Erythroblast (primary cell): ENCODE measurements at places on chromosomes 1 and 21.

GRCh38 chr1:208939537-208940085 lies 643.9 kb upstream of the CAMK1G start:
- DNase-seq, result no peak

DNA sequence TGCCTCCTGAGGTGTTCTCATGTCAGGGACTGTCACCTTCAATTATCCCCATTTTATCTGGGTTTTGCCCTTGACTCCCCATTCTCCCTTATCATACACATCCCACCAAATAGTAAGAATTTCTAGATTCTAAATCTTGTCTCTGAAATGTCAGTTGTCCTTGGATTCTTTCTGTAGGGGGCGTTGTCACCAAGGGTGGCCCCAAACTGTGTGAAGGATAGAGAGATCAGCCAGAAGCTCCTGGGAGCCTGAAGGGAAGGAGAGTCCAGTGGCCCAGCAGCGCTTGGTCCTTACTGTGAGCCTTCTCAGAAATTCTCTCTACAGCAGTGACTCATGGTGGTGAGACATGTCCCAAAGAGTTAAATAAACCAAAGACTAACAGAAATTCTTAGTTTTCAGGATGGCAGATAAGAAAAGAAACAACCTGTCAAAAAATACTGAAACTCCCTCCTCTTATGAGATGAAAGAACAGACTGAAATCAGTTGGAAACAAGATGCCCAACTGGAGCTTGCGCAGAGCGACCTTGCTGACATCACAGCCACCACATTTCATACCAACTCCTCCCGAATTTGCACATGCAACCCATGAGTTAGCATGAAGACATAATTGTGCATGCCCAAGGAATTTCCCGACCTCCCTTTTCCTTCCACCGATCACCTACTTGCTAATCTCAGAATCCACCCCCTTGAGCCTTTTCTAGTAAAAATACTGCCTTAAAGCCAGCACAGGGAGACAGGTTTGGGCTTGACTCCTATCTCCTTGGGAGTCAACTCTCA lies 109.8 kb downstream of the ELAVL4 start:
- no peak for DNase-seq

DNA sequence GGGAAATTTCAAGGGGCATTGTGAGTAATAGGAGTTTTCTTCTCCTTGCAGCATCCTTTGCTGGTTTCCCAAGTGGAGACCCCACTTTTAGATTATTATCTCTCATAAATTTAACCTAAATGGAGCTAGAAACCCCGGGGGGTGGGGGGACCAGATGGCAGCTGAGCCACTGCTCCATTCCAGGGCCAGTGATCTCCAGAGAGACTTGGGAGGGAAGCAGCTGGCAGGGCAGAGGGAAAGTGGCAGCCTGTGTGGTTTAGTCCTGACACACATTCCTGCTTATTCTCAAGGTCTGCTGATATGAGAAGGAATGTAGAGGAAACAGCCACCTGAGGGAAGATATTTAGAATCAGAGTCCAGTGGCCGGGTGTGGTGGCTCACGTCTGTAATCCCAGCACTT lies 16.3 kb downstream of the PCP4L1 start:
- DNase-seq, result no peak

DNA sequence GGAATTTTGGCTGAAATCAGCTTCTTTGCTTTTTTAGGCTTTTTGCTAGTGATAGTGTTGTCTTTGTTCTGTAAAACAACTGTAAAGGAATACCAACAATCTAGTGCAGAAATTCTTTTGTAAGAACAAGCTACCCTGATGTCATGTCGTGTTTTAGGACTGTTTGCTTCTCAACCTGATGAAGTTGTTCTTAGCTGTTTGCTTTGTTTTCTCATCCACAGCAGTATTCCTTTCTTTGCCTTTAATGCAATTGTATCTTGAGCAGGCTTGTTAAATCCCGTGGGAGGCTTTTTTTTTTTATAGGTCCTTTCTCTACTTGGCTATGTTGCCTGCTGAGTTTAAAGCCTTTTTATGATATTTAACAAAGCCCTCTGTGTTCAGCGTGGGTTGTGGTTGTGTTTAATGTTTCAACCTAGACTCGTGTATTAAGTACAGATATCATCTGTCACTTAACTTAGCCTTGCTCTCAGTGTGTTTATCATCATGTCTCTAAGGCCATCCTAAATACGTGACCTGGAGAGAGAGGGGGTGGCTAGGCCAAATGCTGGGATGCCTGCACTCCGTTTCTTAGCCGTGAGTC lies 31.6 kb downstream of the ADARB1 start:
- no peak for DNase-seq

GRCh38 chr1:7313826-7314225 lies 457.3 kb upstream of the VAMP3 start:
- DNase-seq, result no peak

- no peak for DNase-seq
Observed at GRCh38 chr1:167141963-167142362, 48.1 kb downstream of the STYXL2 start.

- no peak for DNase-seq
Observed at GRCh38 chr1:78722521-78722920, 72.9 kb downstream of the IFI44 start.

DNA sequence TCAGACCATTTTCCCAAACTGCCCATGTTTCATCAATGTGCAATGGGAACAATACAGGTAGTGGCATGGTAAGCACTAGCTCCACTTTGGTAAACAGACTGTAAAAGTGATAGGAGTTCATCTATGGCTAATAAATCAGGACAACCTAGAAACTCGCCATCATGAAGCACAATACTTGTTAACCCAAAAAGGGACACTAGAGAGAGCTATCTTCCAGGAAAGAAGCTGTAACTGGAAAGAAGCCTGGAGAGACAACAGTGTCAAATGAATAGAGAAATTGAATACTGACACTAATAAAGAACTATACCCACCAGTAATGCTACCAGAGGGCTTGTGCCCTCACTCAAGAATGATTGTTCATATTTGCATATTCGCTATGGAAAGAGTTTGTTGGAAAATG lies 164.7 kb upstream of the RGS18 start:
- peak; percentile 10 for DNase-seq

DNA sequence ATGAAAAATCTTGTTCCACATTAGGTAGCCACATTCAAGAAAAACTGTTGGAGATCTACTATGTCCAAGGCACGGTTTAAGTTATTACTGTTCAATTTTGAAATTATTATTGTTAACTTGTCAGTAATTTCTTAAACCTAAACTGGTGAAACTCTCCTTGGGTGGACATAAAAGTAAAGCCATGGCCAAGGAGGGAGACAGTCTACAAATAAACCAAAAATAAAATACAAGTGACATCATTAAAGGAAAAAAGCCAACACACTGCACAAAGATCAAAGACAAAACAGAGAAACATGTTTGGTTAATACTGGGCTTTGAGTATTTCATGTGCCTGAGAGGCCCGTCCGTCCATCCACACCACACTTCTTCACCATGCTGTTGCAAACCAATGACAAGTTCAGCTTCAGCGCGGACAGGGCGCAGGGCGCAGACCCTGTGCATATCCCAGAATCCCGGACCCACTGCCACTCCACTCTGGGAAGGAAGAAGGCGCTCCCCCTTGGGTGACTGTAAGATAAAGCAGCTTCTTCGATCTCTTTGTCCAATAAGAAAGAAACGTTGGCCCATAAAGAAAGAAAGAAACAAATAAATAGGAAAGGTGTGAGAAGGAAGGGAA lies 918 bp upstream of the RASAL2 start:
- DNase-seq, result peak; percentile 63

DNA sequence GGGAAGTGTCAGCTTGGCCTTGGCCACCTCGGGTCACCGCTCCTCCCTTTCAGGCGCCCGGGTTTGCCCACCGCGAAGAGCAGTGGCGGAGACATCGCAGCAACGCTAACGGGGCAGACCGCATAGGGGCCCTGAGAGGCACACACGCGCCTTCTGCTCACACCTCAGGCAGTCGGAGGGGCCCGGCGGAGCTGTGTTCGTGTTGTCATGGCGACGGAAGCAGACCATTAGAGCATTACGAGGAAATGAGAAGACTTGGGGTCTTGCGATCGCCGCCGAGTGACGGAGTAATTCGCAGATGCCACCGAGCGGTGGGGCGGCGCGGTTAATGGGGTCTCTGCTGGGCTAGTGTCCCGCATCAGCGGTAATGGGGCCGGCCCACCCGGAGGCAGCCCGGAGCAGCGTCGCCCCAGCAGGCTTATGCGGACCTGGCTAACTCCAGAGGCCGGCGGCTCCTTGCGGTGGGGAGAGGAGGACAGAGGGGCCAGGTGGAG lies 144.1 kb downstream of the TNR start:
- DNase-seq, result no peak

GRCh38 chr21:33022489-33022827 lies 3.3 kb upstream of the OLIG2 start:
- DNase-seq, result no peak

- no peak for DNase-seq
Observed at GRCh38 chr1:81712425-81712824, 88.3 kb upstream of the ADGRL2 start.

- no peak for DNase-seq
Observed at GRCh38 chr1:14254251-14254650, 344.2 kb upstream of the KAZN start.

- DNase-seq, result peak; percentile 82
Observed at GRCh38 chr1:100265562-100265930, 470 bp upstream of the RTCA start.

GRCh38 chr1:192575499-192576189 lies at the start of gene RGS1:
TSS of gene RGS1 (plus strand) at chr1:192575773. CDS start at chr1:192575793, 20 bp downstream.
- no peak for DNase-seq

GRCh38 chr1:193799948-193800690 lies 613.7 kb upstream of the B3GALT2 start:
- DNase-seq, result no peak

DNA sequence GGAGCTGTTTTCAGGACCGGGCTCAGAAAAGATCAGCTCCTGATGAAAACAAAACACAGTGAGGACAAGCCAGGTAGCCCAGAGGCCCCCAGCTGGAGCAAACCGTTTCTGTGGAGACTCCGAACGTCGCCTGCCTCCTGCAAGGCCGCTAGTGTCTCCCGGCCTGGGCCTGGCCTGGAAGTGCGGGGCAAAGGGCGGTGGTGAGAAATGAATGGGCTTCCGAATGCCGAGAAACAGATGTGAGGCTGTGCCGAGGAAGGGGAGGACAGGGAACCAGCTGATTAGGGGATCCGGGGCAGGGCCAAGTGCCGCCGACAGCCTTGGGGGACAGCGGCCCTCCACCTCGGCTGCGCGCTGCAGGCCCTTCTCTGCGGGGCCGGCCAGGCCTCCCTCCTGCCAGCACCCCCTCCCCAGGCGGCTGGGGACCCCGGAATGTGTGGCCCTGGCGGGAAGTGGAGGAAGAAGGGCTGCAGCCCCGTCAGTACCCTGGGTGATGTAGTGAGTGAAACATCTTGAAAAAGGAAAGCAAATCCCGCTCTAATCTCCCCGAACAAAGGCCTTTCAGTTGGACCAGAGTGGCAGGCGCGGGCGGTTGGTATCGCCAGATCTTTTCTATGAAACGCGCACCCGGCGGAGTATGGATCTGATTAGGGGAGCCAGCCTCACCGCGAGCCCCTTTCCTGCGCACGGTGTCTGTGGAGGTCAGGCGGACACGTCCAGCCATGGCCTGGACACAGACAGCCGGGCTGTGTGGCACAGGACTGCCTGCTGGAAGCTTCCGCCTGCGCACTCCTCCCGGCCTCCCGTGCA lies 52.6 kb downstream of the PRDM16 start:
- no peak for DNase-seq

- DNase-seq, result no peak
Observed at GRCh38 chr1:88472714-88473113, 211.4 kb upstream of the PKN2 start.

DNA sequence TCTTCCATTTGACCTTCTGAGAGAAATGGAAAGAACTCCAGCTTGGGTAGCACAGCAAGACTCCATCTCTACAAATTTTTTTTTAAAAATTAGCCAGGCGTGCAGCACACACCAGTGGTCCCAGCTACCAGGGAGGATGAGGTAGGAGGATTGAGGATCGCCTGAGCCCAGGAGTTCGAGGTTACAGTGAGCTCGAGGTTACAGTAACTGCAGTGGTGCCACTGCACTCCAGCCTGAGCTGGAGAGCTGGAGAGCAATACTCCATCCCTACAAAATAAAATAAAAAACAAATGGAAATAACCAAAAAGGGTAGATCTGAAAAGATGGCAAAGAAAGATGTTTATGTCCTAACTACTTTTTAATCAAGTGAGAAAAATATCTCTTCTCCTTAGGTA lies 14.5 kb downstream of the POGZ start:
- DNase-seq, result no peak

DNA sequence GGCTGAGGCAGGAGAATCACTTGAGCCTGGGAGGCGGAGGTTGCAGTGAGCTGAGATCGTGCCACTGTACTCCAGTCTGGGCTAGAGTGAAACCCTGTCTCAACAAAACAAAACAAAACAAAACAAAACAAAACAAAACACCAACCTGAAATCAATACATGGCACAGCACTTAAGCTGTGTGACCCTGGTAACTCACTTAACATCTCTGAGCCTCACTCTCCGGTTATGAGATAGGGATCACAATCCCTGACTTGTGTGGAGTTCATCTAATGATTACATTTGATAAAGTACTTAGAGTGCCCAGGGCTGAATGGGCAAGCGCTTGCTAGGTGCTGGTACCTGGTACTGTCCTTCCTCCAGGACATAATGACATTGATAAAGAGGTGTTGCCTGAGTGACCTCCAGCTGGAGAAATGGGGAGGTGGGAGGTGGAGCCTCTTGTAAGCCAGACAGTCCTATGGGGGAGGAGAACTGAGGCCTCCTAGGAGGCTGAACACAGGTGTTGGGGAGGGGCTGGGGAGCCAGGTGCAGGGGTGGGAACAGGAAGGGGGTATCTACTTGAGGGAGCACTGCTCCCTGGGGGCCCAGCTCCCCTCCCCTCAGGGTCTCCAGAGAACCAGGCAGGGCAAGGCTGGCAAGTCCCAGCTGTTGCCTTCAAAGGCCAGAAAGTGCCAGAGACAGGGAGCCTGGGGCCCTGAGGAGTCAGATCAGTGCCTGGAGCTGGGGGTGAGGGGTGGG lies 17.9 kb downstream of the FOXO6 start:
- no peak for DNase-seq

DNA sequence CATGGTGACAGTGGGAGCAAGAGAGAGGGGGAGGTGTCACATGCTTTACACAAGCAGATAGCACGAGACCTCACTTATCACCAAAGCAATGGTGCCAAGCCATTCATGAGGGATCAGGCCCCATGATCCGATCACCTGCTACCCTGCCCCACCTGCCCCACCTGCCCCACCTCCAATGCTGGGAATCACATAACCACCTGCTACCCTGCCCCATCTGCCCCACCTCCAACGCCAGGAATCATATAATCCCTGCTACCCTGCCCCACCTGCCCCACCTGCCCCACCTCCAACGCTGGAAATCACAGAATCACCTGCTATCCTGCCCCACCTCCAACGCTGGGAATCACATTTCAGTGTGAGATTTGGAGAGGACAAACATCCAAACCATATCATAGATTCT lies 10.6 kb upstream of the AIRE start:
- no peak for DNase-seq

DNA sequence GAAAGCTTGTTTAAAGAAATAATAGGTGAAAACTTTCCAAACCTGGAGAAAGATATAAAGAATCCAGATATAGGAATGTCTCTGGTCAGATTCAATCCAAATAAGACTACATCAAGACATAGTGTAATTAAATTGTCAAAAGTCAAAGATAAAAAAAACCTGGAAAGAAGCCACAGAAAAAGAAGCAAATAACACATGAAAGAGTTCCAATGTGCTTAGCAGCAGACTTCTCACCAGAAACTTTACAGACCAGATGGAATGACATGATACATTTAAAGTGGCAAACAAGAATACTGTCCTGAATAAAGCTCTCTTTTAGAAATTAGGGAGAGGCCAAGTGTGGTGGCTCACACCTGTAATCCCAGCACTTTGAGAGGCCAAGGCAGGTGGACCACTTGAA lies 1039.9 kb downstream of the KCNT2 start:
- no peak for DNase-seq

- DNase-seq, result no peak
Observed at GRCh38 chr1:115412286-115412685, 74.2 kb upstream of the NGF start.

GRCh38 chr1:11028018-11028417 lies 15.6 kb downstream of the TARDBP start:
- no peak for DNase-seq
